ENCODE measurements at places on chromosomes 7 and 10. TPM values are rescaled to one million over a fixed set of nuclear protein-coding genes. Genes with fewer than 3 reads are reported as not detected.

DNA sequence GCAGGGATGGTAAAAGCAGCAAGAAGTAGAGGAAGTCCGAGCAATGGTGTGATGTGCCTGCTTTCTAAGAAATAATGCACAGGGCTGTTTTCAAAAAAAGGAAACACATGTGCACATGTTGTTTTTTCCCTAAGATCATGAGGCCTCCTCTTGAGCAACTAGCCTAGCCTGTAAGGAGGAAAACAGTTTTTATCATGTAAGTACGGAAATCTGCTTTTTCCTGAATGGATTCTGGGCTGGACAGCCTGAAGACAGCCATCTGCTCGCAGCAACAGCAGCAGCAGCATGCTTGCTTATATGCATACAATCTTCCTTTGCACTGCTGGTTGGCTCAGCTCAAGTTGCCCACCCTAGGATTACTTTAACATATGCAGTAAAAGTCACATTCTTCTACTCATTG lies 87.1 kb downstream of the HIBADH start:
- DNase-seq = no peak

DNA sequence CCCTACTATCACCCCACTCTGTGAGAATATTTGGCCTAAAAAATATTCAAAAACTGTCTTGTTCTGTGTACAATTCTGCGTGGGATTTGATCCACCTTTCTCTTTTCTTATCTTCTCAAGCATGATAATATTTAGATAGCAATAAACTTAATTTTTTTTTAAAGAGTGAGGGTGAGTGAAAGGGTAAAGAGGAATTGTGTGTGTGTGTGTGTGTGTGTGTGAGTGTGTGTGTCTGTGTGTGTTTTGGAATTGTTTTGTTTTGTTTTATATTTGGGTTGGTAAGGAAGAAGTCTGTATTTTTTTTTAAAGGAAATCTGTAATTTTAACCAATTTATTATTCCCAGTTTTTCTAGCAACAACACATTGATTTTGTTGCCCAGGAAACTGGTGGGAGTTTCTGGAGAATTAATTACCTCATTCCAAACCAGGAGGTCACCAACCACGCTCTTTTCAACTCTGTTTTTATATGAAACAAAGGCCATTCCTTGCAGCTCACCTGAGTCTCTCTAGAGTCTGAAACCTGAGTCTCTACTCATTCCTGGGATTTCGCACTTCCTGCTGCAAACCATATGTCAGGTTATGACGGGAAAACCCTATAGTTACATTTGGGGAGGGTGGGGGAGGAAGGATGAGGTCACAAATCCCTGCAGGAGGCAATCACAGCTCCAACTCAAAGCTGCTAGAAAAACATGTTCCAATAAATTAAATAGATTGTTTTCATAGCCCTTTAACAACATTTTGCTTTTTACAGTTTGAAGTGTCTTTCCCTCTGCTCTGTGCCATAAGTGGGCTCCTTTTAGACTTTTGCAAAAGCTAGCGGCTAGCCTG lies 38.1 kb upstream of the XPNPEP1 start:
- no peak for DNase-seq

DNA sequence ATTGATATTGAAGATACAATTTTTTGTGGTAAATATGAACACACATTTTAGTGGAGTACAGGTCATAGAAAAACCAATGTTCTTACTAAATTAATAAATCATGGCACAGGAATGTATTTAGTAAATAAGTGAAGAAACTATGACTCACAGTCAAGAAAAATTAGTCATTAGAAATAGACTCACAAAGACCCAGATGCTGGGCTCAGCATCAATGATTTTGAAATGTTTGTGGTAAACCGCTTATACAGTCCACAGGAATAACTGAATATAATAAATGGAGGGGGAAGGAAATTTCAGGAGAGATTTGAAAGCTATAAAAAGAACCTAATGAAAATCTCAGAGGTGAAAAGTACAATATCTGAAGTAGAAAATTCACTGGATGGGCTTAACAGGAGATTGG lies 138.3 kb upstream of the ADCY1 start:
- DNase-seq = no peak

- DNase-seq = no peak
These were observed 183.6 kb downstream of the PLXNA4 start for GRCh38 chr7:132392713-132393112.

DNA sequence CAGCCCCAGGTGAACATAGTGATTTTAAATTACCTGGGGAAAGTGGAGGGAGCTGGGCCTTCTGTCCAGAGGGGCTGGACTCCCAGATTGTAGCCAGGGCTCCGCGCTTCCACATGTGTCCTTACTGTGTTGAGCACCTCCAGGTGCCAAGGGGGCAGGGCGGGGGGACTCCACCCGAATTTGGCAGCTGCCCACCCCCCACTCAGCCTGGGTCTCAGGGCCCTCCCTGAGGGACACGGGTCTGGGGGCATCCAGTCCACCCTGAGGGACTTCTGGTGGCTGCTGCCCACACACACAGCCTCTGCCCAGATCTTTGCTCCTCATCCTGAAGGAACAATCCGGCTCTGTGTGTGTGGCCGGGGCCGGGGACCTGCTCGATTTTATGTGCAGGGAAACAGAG lies 28.2 kb upstream of the ADGRA1 start:
- DNase-seq = no peak

DNA sequence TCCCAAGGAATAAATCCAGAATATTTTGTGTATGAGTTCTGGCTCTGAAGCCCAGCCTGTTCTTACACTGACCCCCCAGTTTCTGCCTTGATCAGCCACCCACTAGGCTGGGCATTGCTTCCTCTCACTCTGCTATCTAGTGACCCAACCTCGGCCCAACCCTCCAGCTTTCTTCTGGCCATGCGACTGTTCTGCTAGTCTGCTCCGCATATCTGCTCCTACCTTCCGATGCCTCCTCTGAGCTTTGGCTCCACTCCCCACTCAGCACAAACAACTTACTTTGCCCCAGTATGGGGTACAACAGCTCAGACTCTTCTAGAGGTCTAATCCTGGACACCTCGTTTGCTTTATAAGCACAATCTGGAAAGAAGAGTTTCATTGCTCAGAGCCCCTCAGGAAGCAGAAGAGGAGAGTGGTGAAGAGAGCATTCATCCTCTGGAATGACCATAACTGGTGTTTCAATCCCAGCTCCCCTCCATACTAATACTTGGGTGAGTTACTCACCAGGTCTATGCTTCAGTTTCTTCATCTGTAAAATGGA lies 99.6 kb downstream of the NPSR1 start:
- DNase-seq = no peak

- no peak for DNase-seq
These were observed 351 bp upstream of the RPS24 start for GRCh38 chr10:78033387-78033636.

FKBP6 gene
- total RNA-seq = not detected

ZNF425 gene
- 0.34 TPM for total RNA-seq

EN2 gene
- not detected for total RNA-seq

All from activated naive CD4-positive, alpha-beta T cell treated with anti-CD3 and anti-CD28 coated beads, Interleukin-2, amount 50 U/mL, for 72 hours (primary cell).